Stimulated activated naive CD4-positive, alpha-beta T cell treated with Interleukin-2 at 50 U/mL for 16 hours (primary cell): ENCODE measurements at places on chromosomes 7 and 10.

DNA sequence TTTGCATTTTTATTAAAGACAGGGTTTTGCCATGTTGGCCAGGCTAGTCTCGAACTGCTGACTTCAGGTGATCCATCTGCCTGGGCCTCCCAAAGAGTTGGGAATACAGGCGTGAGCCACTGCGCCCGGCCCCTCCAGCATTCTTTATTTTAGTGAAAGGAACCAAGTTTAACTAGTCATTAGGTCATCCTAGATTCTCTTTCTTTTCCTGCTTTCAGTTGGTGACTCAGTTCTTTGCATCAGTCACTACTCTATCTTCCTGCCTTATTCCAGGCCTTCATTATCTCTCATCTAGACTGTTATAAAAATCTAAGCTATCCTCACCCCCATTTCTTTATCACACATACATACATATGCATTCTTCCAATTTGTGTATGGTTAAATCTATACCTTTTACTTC lies 63.7 kb downstream of the PRSS58 start:
- no peak for DNase-seq

GRCh38 chr10:784403-785088 lies 95.1 kb upstream of the DIP2C start:
- peak; percentile 39 for DNase-seq

DNA sequence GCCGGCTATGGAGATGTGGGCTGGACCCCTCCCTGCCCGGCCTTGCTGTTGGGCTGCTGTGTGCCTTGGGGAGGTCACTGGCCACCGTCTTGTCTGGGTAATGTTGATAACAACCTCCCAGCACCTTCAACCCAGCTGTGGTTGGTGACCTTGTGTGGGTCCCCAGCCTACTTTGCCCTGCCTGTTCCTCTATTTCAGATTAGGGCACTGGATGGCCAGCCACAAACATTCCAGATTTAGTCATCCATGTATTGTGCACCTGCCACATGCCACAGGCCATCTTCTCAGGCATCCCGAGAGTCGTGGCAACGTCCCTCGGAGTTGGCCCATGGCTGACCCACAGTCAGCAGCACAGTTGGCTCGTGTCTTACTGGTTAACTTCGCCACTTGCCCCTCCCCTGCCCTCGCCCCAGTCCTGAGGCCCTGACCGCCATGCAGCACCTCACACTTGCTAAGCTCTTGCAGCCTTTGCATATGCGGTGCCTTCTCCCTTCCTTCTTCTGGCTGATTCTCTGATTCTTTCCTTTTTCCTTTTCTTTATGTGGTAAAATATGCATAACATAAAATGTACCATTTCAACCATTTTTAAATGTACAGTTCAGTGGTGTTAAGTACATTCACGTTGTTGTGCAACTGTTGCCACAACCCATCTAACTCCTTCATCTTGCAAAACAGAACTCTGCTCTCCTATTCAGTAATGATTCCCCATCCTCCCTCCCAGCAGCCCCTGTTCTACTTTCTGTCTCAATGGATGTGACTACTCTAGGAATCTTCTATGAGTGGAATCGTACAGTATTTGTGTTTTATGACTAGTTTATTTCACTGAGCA lies 60.6 kb downstream of the PRF1 start:
- DNase-seq: no peak

DNA sequence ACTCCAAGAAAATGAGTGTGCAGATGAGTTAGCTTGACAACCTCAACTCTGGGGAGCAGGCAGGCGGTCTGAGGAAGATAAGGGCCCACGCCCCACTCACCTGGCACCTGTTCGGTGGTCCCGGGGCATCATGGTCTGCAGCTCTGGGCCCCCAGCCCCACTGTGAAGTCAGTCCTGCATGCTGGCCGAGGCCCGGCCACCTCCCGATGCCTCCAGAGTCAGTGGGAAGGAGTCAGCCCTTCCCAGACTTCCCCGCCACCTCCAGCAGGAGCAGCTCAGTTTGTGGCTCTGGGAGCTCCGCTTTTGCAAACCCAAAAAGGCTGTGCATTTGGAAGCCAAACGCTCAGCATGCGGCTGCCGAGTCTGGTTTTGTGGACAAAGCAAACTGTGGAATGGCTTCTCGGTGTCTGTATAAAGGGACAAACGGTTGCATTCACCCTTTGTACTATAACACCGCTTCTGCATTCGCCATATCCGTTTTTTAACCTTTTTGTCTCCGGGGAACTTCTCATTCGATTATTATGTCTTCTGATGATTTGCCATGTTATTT lies 167.3 kb downstream of the CCDC3 start:
- DNase-seq: no peak

GRCh38 chr10:2858452-2858851 lies 208.9 kb upstream of the PFKP start:
- DNase-seq: no peak

- DNase-seq: no peak
Measured at GRCh38 chr10:6493521-6494441, 86.3 kb downstream of the PRKCQ start.

- no peak for DNase-seq
Measured at GRCh38 chr7:76278540-76278939, 23.9 kb upstream of the HSPB1 start.

- no peak for DNase-seq
Measured at GRCh38 chr7:17140406-17140805, 158.0 kb upstream of the AHR start.

- DNase-seq: peak; percentile 43
Measured at GRCh38 chr10:71771821-71772617, 1.3 kb downstream of the VSIR start.

GRCh38 chr10:120996456-120997034 lies 145.4 kb downstream of the WDR11 start:
- no peak for DNase-seq

DNA sequence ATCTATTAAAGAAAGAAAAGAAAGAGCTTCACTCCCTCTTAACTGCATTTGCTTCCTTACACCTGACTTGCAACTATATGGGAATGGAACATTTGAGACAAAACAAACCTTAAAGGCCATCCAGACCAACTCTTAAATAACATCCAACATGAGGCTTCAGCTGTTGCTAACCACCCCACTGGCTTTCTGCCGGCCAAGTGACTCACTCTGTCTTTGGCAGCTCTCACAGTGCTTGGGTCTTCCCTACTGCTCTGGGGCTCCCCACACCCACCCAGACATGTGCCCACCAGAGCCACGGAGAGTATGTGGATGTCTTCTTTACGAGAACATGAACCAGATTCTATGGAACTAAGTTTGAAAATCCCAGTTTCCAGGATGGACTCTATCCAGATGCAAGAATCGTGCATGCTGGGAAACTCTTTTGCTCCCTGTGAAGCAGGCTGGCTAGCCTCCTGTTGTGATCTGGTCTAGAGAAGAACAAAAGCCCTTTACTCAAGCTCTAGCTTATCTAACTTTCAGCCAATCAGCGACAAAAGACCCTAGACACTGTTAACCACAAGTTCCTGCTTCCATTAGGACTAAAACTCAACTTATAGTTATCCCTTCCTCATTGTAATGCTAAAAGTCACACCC lies 245.7 kb downstream of the TCERG1L start:
- no peak for DNase-seq

- DNase-seq: no peak
Measured at GRCh38 chr7:34249192-34249591, 343.9 kb downstream of the BMPER start.

- DNase-seq: no peak
Measured at GRCh38 chr10:35542303-35542702, 62.8 kb upstream of the GJD4 start.

GRCh38 chr10:110923856-110924493 lies 4.6 kb downstream of the SHOC2 start:
- DNase-seq: no peak

GRCh38 chr10:43354879-43355380 lies 16.5 kb upstream of the FXYD4 start:
- no peak for DNase-seq

- DNase-seq: no peak
Measured at GRCh38 chr7:27739301-27739908, 557 bp upstream of the TAX1BP1 start.

GRCh38 chr7:157021871-157022680 lies 11.6 kb upstream of the MNX1 start:
- DNase-seq: no peak

DNA sequence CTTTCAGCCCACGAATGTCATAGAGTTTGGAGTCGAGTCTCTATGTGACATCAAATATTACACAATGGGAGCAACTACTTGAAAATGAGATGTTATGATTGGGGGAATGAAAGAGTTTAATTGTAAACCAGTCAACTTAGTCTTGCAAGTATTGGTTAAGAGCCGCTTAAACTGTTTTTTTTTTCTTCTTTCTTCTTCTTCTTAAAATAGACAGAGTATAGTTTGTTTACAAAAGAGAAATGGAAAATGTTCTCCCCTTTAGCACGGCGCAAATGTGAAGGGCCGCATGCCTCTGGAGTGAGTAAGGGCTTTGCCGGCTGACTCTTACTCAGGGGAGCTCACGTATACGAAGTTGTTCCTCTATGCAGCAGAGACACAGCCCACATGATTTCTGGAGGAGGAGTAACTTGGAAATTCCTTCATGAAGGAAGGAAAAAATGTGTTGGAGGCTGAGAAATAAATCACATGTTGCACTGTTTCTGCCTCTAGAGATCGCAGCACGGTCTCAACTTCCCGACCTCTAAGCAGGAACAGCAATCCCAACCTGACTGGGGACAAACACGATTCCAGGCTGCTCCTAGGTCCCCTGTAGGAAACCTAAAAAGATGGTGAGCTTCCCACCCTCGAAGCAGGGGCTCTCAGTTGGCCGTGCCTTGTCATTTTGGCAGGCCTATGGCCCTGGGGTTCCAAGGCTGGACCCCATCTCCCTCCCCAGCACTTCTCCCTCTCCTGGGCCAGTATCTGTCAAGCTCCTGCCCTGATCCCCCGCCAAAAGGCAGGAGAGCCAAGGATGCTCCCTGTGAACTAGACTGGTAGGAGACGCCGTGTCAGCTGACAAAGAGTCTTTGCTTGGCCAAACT lies 44.8 kb downstream of the MYOF start:
- DNase-seq: no peak

GRCh38 chr7:97732565-97733275 lies 834 bp downstream of the TAC1 start:
- no peak for DNase-seq
